ENCODE measurements at places on chromosomes 4 and X. TPM values are rescaled to one million over a fixed set of nuclear protein-coding genes. Genes with fewer than 3 reads are reported as not detected.

DNA sequence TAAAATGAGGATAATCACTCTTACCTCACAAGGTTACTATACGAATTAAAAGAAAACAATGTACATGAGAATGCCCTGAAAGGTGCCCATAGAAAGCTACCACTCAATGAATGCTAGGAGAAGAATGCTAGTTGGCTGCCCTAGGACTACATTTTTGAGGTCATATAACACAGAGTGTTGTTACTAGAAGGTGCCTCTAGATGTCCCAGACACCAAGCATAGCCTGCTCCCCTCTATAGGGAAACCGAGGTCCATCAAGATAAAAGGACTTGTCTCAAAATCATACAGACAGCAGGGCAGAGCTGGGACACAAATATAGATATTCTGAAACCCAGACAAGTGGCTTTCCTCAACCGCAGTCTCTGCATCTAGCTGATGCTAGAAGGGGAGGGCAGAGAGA is 147.0 kb upstream of the ARHGEF9 start:
- DNase-seq = no peak

- no peak for DNase-seq
Measured at GRCh38 chr4:74056114-74056857, 17.8 kb upstream of the CXCL3 start.

DNA sequence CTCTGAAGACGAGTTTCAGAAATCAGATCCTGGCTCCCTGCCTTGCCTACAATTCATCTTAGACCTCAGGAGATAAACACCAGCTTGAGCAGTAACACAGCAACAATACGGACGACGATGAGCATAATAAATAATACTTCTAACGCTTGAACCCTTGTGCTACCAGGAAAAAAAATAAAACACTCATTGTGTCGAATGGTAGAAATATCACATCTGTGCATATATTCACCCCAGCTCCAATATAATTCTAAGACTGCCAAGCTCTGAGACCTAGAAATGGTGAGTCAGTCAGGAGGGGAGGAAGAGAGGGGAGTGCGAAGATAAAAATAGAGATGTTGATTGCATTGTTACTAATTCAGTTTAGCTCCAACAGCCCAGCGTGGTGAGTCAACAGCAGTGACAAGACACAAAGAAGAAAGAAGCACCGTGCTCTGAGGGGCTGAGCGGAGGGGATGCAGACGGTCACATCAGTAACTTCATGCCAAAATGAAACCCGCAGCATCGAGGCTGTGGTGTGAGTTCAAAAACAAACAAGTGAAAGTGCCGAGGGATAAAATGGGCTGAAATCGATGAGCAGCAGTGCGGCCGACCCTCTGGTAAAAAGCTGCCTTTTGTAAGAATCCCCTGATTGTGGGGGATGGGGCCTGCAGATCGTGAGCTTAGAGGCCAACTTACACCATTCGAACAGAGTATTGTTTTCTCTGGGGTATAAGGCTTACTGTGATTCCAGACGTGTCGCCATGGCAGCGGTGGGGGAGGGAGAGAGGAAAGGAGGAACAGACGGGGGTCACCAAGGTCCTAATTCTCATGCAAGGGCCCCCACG is 150.4 kb downstream of the MGST2 start:
- no peak for DNase-seq

DNA sequence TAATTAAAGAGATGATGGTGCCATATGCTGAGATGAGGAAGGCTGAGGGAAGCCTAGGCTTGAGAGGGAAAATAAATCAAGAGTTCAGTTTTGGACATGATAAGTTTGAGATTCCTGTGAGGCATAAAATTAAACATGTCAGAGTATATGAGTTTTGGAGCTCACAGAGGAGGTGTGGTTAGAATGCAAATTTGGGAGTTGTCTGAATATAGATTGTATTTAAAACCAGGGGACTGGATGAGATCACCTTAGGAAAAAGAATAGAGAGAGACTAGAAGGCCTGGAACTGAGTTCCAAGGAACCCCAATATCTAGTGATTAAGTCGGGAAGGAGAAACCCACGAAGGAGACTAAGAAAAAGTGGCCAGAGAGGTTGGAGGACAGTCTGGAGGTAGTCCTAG is 65.5 kb downstream of the FRMPD3 start:
- DNase-seq = no peak

DNA sequence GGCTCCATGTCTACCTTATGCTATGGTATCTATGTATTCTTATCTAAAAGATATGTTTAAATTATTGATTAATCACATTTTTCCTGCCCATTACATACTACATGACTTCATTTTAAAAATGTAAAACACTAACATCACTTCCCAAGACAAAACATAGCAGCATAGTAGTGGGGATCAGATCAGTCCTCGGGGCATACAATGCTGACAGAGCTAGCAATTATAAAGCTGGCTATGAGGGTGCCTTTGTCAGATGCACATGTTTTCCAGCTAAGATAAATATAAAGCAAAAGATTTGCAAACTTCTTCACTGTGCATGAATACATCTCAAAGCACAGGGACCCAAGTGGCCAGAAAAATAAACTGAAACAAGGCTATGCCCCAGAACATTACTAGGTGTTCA is 549.8 kb upstream of the INTU start:
- no peak for DNase-seq

SPARCL1 gene
- not detected for total RNA-seq

ITIH6 gene
- total RNA-seq = not detected
